Right renal pelvis (tissue), 4 donors: ENCODE measurements at places on chromosomes 13 and 19. TPM values are rescaled to one million over a fixed set of nuclear protein-coding genes. Genes with fewer than 3 reads are reported as not detected.

ANKLE1 gene
- polyA plus RNA-seq, result 0.91 TPM

ZFP28 gene
- polyA plus RNA-seq, result 14.9 TPM

MEIOSIN gene
- polyA plus RNA-seq, result 0.03 TPM

SLC10A2 gene
- 0.84 TPM for polyA plus RNA-seq

FREM2 gene
- 46.7 TPM for polyA plus RNA-seq
